ENCODE measurements at places on chromosomes 3 and 15. TPM values are rescaled to one million over a fixed set of nuclear protein-coding genes. Genes with fewer than 3 reads are reported as not detected.

DNA sequence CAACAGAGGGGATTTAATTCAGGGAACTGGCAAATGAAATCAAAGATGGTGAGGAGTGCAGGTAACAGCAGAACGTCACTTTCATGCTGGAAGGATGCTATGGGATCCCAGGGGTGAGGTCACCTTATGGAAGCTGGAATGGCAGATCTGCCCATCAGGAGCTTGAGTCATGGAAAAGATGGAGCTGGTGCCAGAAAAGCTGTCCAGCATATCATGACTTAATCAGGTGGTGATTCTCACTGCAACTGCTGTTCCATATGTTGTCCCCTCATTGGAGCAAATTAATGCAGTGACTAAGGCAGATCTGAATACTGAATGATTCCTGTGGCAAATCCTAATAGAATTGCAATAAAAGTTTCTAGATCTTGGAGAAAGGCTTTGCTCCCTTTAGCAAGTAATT lies 38.4 kb downstream of the HHLA2 start:
- no peaks in the 10 kb centered on the region for H3K27me3 ChIP-seq
- no peaks in the 10 kb centered on the region for H3K4me1 ChIP-seq
- H3K4me3 ChIP-seq = no peak overlapping the region
- H3K27ac ChIP-seq = no peak overlapping the region
- H3K36me3 ChIP-seq = no peaks in the 10 kb centered on the region
- DNase-seq = no peak

DNA sequence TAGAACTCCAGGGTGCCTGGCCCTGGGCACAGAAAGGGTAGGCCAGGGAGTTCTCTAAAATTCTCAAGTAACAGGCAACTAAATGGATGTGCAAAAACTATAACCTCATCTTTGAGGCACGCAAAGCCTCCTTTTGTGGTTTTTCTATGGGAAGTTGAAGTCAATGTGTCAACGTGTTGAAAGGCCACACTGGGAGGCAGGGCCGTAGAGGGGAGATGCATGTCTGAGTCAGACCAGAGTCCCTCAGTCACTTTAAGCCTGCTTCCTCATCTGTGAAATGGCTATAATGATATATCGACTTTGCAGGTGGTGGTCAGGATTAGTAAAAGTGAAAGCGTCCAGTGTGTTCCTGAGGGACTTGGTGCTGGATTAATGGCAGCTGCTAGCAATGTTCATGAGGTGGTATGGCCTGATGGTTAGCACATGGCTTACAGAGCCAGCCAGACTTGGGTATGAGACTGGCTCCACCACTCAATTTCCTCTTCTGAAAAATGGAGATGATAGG lies 17.0 kb downstream of the TGM5 start:
- no peaks in the 10 kb centered on the region for H3K27me3 ChIP-seq
- no peak overlapping the region for H3K4me3 ChIP-seq
- peaks cover 12% of the 10 kb centered on the region for H3K4me1 ChIP-seq
- no peak overlapping the region for H3K27ac ChIP-seq
- no peaks in the 10 kb centered on the region for H3K36me3 ChIP-seq
- DNase-seq = no peak

- DNase-seq = no peak
- peak overlapping the region; percentile 70 for H3K27ac ChIP-seq
- H3K4me1 ChIP-seq = peaks cover 17% of the 10 kb centered on the region
- no peaks in the 10 kb centered on the region for H3K27me3 ChIP-seq
These were observed 46.1 kb upstream of the MAP3K13 start for GRCh38 chr3:185316740-185317412.

Gene SERINC4
- total RNA-seq = not detected

Gene TTC21A
- 11.6 TPM for total RNA-seq

Data from spleen (tissue), 13 donors.